ENCODE measurements at places on chromosomes 13 and 19.

GRCh38 chr13:111926501-111927180 lies 140.3 kb upstream of the SOX1 start:
- no peak for DNase-seq

DNA sequence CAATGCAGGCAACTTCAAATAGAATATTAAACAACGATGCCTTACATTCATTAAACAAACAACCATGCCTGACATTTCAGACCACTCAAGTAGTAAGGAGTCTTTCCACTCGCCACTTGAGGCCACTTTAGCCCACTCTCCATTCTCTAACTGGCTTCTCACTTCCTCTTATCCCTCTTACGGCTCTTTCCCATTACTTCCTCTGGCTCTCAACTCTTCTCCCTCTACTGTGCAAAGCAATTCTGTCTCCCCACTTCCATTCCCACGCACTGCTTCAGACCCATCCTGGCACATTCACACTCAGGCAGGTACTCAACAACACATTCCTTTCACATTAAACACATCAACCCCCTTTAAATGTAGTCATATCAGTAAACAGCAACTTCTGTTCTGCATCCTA lies 229.8 kb upstream of the IPO5 start:
- no peak for DNase-seq

DNA sequence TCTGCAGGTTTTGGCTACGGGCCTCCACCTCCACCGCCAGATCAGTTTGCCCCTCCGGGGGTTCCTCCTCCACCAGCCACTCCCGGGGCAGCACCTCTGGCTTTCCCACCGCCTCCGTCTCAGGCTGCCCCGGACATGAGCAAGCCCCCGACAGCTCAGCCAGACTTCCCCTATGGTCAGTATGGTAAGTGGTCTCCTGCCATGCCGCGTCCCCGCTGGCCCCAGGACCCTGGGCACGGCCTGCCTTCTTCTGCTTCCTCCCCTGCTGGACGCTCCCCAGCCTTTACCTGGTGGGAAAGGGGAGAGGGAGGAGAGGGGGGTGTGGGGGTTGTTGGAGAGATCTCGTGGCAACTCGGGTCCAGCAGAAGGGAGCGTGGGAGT lies 5.7 kb upstream of the RPS15 start:
- DNase-seq = no peak

DNA sequence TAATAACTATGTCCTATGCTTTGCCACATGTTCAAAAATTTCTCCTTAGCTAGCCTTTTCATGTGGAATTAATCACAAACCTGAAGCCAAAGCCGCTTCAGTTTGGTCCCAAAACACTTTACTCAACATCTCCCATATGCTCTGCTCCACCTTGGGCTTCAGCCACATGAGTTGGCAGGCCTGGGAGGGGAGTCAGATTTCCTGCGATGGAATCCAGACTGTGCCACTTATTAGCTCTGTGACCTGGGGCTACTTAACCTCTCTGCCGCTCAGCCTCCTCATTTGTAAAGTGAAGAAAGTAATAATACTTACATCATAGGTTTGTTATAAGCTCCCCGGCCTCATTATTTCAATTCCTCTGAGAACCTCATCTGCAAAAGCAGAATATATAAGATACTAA lies 272.0 kb downstream of the LMO7 start:
- no peak for DNase-seq

DNA sequence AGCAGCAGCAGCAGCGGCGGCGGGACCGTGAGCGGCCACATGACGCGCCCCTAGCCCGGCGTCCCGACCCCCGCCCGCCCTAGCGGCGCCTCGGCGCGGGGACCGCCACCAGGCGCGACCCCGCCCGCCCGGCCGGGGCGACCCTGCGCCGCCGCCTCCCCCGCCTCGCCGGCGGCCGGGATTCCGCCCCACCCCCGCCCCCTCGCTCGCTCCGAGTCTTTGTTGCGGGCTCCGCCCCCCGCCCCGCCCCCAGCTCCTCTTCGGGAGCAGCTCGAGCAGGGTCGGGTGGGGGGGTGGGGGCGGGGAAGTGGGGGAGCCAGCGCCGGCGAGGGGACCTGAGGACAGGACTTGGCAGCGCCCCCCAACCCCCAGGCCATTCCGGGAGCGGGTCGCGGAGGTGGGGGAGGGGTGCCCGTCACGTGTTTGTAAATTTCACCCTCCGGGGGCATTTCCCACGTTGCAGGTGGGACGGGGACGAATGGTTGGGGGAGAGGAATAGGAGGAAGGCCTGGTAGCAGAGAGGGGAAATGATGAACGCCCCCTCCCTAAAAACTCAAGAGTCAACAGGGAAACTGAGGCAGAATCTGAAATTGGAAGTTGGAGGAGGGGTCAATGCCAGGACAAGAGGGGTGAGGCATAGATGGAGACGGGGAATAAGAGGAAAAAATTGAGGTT lies at the start of gene OLFM2:
Gene OLFM2, minus strand, starts transcription at position 190 of the 675 bp plus-strand sequence. Its CDS starts 149 bp downstream, at position 41.
- no peak for DNase-seq

- no peak for DNase-seq
Measured at GRCh38 chr19:22622901-22623840, 11.0 kb upstream of the ZNF492 start.

DNA sequence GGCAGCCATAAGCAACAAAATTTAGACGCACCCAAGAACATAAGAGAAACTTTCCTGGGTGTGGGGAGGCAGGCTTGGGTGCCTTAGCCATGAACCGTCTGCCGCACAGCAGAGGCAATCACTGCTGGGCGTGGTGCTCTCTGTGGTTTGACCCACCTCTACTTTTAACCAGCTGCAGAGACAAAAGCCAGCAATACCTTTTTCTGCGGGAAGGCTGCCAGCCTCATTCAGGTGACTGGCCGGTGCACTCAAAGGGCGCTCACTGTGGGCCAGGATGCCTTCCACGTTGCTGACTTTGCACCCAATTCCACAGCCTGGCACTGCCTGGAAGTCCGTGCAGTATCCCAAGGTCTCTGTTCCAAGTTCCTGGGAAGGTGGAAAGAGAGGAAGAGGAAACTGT lies 69.1 kb downstream of the ATP7B start:
- no peak for DNase-seq

DNA sequence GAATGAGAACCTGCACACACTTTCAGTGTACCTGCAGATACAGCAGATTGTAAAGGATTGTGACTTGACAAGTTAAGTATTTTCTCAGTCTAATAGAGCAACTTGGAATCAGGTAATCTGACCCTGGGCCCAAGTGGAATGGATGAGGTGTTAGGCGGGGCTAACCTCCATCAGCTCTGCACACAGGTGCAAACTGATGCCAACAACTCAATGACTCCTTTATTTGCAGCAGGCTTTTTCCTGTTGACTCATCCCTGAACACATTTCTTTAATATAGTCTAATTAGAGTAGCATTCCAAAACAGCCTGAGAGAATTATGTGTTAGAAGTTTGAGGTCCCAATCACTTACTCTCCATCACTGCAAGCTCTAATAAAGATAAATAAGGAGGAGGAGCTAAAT lies 48.8 kb downstream of the TPT1 start:
- DNase-seq = no peak

- DNase-seq = no peak
Measured at GRCh38 chr13:77919246-77919920, 752 bp upstream of the EDNRB start.

DNA sequence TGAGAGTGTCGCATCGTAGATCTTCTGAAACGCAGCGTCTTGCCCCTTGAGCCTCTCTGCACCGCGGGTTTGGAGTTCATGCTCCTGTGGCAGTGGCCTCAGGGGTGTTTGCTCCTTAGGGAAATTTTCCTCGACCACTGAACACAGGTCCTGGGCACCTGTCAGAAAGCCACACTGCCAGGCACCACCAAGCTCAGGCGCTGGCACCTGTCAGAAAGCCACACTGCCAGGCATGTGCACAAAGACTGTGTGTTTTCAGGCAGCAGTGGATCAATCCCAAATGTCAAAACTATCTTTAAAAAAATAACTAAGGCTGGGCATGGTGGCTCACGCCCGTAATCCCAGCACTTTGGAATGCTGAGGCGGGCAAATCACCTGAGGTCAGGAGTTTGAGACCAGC lies 87.1 kb downstream of the ATP11A start:
- DNase-seq = no peak

DNA sequence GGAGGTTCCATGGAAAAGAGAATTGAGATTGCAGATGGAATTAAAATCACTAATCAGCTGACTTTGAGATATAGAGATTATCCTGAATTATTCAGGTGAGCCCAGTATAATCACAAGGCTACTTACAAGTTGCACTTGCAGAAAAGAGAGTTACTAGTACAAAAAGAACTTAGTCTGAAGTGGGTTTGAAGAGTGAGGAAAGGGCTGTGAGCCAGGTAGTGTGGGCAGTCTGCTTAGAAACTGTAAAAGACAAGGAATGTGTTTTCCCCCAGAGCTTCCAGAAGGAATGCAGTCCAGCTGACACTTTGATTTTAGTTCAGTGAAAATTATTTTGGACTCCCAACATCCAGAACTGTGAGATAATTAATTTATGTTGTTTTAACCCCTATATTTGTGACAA lies 285.4 kb upstream of the GPC6 start:
- no peak for DNase-seq

DNA sequence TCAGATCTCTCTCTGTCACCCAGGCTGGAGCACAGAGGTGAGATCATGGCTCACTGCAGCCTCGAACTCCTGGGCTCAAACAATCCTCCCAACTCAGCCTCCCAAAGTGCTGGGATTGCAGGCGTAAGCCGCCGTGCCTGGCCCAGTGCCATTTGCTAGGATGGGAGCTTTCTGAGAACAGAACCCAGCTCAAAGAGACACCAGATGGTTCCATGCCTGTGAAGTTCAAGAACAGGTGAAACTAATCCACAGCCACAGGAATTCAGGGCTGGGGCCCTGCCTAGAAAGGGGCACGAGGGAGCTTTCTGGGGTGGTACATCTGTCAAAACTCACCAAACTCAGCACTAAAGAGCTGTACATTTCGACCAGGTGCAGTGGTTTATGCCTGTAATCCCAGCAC lies 4.2 kb downstream of the SLC7A9 start:
- DNase-seq = no peak

- DNase-seq = no peak
Measured at GRCh38 chr13:50326811-50327210, 311.6 kb downstream of the KCNRG start.

Data from stimulated activated CD8-positive, alpha-beta memory T cell treated with anti-CD3 and anti-CD28 coated beads, Interleukin-2, amount 100 ng/mL, for 1 hour (primary cell).